ENCODE measurements at places on chromosomes 5 and 9.

DNA sequence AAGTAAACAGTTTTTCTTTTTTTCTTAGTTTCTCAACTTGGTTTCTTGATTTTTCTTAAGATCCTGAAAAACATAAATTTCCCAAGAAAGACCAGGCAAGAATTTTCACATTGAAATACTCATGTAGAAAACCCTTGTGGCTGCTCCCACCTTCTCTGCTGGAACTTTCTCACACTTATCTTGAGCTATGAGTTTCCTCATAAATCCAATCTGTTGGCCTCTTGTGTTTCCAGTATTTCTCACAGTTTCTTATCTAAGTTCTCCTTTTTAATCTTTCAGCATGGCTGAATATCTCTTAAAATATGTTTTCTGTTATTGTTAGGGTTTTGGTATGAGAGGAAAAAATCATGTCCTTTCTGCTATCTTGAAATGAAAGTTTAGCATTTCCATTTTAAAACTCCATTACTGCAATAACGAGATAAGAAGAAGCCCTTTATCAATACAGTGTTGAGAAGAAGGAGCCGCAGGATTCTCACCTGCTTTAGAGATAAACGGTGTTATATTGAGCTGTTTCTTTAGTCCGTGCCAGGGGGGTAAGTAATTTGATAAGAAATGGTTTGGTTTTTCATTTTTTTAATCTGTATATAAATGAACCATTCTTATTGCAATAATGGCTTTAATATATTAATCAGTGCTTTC is 89.3 kb downstream of the ALDH1A1 start:
- DNase-seq = no peak

DNA sequence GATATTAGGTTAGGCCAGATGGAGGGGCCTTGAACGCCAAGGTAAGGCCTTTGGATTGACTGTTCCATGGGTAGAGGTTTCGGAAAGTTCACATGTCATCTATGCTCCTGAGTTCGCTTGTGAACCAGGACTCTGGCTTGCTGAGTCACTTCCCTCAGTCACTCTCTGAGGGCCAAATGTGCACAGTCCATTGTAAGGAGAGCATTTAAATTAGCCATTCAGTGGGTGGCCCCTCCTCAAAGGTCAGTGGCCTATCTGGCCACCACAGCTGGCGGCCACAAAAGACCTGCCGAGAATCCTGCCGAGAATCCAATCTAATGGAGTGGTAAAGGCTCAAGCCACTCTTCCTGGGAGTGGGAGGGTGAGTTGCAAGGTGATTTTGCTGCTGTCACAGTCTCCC is 58.9 kb upstream of the ARAP3 start:
- DNase-seq = no peak

- DNase-seq = no peak
These were observed 30.7 kb upstream of the PSD2 start for GRCh38 chr5:139764886-139765408.

- DNase-seq = no peak
These were observed 399.0 kb downstream of the CDH10 start for GRCh38 chr5:24245821-24246220.

- no peak for DNase-seq
These were observed 295.1 kb downstream of the CDK5RAP2 start for GRCh38 chr9:120284821-120285220.

DNA sequence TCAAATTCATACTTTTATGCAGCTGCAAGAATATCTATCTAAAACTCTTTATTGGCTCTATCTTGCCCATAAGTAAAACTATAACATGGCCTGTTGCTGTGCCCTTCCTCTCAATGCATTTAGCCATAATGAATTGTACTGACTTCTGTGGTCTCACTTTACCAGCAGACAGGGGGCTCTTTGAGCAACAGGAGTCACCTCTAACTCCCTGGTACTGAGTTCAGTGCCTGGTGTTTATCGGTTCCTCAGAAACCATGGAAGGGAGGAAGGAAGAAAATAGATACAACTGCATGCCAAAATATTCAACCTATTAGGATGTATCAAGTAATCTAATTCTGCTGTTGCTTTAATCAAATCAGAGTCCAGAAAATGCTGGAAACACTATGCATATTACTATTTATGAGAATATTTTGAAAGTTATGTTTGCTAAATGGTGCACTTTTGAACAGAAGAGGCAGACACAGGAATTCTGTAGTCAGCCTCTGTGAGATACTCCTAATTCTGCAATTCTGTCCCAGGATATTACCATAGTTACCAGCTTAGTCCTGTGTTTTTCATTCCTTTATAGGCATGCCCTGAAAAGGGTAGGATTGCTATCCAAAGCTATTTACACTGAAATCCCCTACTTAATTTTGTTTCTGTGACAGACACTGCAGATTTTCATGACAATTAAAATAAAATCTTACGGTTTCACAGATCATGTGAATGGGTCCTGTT is 89.8 kb downstream of the CD180 start:
- no peak for DNase-seq

- DNase-seq = peak; percentile 85
These were observed 190.3 kb downstream of the TLE1 start for GRCh38 chr9:81499021-81499454.

DNA sequence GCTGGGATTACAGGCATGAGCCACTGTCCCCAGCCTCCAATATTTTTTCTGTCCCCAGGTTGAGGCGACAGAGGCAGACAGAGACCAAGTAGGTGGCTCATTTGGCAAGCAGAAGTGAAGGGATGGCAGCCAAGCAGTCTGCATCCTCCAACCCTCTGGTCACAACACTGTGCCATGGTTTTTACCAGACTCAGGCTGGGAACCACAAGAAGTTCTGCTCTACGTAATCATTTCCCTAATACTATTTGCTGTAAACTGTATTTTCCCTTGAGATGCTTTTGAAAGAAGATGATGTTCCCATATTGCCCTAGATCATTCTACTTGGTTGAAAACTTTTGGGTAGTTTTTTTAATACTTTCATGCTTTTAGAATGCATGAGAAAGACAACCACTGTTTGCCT is 40.5 kb downstream of the PTTG1 start:
- no peak for DNase-seq

- no peak for DNase-seq
These were observed 162.7 kb downstream of the C9orf50 start for GRCh38 chr9:129458155-129458661.

GRCh38 chr9:75990576-75991304 is 100.3 kb downstream of the PCSK5 start:
- no peak for DNase-seq

- no peak for DNase-seq
These were observed 405.8 kb downstream of the FAM170A start for GRCh38 chr5:120035181-120035580.

DNA sequence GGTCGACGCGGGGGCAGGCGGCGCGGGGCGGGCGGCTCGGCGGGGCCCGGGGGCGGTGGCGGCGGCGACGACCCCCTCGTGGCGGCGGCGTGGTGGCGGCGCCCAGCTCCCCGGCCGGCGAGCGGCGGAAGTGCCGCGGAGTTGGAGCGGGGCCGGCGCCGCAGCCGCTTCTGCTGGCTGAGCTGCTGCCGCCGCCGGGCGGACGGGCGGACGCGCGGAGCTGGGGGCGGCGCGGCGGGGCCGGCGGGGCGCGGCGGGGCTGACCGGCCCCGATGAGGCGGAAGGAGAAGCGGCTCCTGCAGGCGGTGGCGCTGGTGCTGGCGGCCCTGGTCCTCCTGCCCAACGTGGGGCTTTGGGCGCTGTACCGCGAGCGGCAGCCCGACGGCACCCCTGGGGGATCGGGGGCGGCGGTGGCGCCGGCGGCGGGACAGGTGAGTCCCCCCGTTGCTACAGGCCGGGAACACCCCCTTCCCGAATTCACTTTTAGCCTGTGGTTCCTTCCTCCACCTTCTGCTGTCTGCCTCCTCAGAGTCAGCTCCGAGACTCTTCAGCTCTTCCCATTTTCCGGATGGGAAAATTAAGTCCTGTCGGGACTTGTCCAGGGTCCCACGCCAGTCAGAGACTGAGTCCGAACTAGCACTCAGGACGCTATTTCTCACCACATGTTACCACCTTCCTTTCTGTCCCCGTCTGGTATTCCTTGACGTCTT is at the start of gene GALNT10:
Gene GALNT10, plus strand, starts transcription at position 139 of the 710 bp plus-strand sequence. Its CDS starts 134 bp downstream, at position 273.
- peak; percentile 65 for DNase-seq

DNA sequence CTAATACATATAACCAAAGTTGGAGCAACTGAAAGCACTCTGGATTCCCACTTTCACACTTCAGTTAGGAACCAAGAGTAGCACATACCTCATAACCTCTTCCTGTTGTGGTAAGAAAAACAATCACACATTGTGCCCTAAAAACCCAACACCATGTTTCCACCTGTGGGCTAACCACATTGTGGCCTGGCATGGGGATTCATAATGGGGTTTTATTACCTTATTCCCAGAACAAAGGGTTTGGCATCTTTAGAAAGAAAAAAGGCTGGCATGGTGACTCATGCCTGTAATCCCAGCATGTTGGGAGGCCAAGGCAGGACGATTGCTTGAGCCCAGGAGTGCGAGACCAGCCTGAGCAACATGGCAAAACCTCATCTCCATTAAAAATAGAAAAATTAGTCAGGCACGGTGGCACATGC is 60.6 kb downstream of the HSD17B3 start:
- no peak for DNase-seq

GRCh38 chr5:59199868-59200267 is 617.0 kb downstream of the RAB3C start:
- no peak for DNase-seq

GRCh38 chr5:35098214-35098613 is 50.5 kb upstream of the AGXT2 start:
- no peak for DNase-seq

GRCh38 chr9:122070728-122071515 is 22.2 kb downstream of the TTLL11 start:
- DNase-seq = no peak

Data from fibroblast of upper back skin (primary cell).